LHCN-M2 (cell line): ENCODE measurements at places on chromosomes 7 and 10.

DNA sequence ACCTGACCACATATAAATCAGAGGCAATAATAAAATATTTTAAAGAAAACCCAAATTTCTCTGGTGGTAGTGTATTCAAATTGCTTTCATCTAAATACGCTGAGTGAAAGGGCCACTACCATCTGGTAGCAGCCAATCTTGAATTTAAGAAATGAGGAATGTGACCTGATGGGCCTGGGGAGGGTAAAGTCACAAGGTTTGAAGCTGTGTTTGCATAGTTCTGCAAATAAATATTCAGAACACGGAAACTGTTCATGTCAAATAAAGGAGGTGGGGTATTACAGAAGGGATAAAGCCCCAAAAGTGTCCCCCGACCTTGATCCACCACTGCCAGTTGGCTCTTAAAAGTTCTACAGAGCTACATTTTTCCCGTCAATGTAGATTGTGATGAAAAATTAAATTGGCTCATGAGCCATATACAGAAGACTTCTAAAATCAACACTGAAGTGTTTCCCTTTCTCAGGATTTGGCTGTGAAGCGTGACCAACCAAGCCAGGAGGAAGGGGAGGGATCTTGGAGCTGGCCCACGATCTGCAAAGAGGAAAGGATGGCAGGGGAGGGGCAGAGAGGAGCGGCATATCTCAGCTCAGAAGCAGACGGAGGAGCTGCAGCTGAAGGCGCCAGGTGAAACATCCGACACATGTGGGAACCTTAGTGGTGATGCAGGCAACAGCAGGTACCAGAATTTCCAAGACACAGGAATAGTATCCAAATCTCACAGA, 39.6 kb downstream of the MPP7 start:
- no peak for DNase-seq

DNA sequence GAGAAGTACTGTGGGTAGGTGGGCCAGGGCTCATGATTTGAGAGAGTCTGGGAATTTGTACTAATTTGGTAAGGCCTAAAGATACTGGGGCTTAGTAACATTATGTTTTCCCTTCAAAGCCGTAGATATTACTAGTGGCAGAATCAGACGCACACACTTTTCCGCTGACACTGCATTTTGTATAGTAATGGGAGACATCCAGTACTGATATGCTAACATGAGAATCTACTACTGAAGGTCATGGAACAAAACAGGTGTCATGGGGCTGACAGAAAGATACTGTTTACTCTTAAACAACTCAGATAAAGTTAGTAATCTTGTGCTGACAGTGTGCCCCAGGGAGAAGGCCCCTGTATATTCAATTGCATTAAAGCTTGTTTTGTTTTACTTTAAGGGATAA, 11.1 kb upstream of the GIMAP7 start:
- DNase-seq: no peak

DNA sequence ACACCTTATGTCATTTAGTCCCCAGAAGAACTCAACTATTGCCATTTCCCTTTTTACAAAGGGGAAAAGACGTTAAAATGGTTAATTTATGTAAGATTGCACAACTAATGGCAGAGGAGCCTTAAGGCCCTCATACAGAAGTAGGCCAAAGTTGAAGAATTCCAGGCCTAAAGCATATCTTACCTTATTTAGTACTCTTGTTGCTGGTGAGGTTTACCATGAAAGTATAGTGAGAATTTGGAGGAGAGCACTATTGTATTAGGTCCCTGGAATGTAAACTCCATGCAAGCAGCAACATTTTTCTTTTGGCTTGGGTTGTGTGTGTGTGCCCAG, 731 bp upstream of the CRPPA start:
- no peak for DNase-seq

GRCh38 chr7:92622685-92623084, 32.5 kb upstream of the FAM133B start:
- DNase-seq: peak; percentile 66

- DNase-seq: no peak
Observed at GRCh38 chr10:1464881-1465417, 272.4 kb downstream of the ADARB2 start.

DNA sequence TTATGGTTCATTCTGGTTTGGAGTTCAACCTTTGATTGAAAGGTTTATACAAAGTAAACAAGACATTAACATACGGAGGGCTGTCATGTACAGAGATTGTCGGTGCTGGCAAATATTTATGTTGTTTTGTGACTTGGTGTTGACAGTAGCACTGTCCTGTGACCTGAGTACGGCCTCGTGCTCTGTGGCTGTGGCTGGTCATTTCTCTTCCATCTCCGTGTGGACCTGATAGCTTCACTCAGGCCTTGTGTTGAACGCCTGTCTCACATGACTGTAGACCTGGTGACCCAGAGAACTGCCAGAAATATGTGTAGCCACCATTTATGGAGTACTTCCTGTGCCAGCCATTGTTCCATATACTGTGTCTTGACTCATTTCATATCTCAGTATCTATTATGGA, 311.6 kb downstream of the CCDC3 start:
- no peak for DNase-seq

DNA sequence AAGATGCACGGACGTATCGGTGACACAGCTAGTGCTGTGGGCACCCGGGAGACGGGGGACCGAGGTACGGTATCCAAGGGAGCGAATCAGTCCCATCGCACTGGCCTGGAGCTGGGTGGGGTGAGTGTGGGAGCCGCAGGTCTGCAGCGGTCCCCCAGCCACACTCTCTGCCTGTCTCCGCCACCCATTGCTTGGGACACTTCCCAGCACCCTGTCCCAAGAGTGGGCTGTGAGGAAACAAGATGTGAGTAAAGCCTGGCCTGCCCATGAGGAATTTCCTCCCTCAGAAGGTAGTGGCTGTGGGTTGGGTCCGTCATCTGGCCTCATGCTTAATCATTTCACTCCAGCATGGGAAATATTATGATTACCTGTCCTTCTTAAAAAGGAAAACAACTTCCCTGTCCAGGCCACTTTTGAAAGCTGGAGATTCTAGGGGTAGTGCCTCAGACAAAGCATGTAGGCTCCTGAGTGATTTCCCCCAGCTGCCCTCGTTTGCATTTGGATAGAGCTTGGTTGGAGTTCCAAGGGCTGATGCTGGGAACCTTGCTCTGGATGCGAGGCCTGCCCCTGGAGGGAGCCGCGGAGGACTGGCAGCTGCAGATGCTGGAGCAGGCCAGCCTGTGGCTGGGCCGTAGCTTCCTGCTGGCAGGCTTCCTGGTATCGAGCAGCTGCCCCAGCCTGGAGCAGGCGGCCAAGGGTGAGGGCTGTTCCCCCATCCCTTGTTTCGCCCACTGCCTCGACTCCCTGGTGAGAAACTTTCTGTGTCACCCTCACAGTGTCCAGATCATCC, 6.2 kb upstream of the ACTR3C start:
- peak; percentile 87 for DNase-seq

DNA sequence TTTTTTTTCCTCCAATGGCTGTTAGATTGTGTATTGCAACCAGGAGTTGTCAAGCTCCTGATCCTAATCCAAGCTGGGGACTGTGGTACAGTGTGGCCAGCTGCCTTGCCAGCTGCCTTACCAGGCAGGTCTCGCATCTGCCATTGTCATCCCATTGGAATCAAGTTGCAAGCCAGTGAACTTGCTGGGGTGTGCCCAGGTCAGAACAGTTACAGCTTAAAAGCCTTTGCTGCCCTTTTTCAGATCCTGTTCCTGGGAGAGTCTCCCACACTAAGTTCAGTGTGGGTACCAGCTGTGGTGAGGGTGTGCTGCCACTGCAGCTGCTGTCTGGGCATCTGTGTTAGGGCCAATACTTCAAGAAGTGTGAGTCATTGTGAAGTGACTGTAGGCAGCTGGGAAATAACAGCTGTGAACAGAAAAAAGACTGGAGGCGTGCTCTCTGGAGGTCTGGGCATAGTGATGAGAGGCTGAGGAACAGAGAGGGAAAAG, 72.8 kb downstream of the CCNY start:
- DNase-seq: peak; percentile 100

- DNase-seq: peak; percentile 26
Observed at GRCh38 chr10:21488246-21488956, 37.1 kb downstream of the SKIDA1 start.

DNA sequence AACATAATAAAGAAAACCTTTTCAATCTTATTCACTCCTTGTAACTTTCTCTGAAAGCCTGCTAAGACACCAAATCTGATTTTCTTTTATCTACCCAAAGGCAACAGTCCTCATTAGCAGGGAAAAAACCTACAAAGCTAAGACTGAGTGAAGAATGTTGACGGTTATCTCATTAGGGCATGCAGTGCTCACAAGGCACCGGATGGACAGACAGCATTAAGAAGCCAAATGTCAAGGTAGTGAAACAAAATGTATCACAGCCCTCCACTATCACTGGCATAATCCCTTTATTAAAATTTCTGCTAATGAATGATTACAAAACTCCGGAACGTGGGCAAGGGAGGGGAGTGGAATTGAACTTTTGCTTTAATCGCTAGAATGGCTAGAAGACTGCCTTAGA, 442.8 kb downstream of the NEBL start:
- DNase-seq: no peak

- DNase-seq: peak; percentile 43
Observed at GRCh38 chr7:92723943-92724342, 112.4 kb downstream of the CDK6 start.

- no peak for DNase-seq
Observed at GRCh38 chr10:12484002-12484918, 134.9 kb downstream of the CAMK1D start.

- peak; percentile 26 for DNase-seq
Observed at GRCh38 chr10:92970301-92971070, 90.1 kb upstream of the CYP26C1 start.

- no peak for DNase-seq
Observed at GRCh38 chr7:80078886-80079285, 55.7 kb upstream of the GNAI1 start.

GRCh38 chr7:86645676-86646276, 2.1 kb downstream of the GRM3 start:
- no peak for DNase-seq

- no peak for DNase-seq
Observed at GRCh38 chr7:2374830-2375728, 20.5 kb downstream of the EIF3B start.

DNA sequence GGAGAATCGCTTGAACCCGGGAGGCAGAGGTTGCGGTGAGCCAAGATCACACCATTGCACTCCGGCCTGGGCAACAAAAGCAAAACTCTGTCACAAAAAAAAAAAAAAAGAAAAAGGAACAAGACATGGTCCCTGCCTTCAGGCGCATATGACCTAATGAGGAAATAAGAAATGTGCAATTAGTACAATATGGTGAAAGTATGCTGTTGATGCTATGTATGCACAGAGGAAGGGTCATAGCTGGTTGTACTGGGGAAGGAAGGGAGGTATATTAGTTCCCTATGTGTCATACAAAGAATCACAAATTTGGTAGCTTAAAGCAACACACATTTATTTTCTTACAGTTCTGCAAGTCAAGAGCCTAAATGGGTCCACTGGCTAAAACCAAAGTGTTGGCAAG, 97.8 kb upstream of the MPP7 start:
- no peak for DNase-seq

GRCh38 chr10:83982812-83983211, 156.5 kb upstream of the GHITM start:
- no peak for DNase-seq

DNA sequence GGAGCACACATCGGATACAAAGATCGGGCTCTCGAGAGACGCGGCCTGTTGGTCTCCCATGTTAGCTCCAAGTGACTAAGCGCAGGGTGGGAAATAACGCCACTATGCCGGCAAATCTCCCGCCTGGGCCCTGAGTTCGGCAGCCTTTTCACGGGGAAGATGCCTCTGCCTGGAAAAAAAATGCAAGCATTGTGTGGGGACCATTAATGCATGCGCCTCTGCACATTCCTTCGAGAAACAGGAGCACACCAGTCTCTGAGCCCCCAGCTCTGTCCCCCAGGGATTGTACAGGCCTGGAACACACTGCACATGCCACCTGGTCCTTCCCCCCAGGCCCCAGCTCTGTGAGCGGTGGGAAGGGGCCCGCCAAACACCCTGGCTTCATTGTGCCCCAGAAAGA, 44.1 kb downstream of the FBXW4 start:
- no peak for DNase-seq

GRCh38 chr7:115851291-115851690, 179.3 kb downstream of the TFEC start:
- DNase-seq: peak; percentile 69

GRCh38 chr10:60549686-60550085, 160.0 kb upstream of the ANK3 start:
- peak; percentile 19 for DNase-seq

DNA sequence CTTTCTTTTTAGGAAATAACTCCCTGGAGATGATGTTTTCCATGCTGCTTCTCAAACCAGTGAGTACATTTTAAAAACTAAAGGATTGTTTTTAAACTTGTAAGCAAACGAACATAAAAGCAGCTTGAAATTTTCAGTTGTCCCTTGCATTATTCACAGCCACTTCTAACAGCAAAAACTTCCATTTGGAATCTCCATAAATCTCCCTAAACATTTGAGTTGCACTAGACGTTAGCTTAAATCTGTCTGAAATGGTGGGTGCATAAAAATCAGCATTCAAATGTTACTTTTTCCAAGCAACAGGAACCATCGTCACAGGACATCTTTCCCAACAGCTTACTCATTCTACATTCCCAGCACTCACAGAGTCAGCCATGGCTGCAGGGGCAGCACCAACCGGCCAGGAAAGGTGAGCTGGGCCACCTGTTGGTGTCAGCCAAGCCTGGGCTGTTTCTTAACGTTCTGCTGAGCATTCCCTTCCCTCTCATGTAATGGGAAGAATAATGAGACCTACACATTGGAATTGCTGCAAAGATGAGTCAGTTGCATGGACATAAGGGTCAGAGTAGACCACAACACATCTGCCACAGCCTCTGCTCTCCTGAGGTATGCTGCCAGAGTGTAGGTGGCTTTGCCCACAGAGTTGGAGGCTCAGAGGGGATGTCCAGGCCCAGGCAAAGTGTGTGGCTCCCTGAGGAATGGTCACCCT, 163.2 kb downstream of the TNS3 start:
- DNase-seq: peak; percentile 99

DNA sequence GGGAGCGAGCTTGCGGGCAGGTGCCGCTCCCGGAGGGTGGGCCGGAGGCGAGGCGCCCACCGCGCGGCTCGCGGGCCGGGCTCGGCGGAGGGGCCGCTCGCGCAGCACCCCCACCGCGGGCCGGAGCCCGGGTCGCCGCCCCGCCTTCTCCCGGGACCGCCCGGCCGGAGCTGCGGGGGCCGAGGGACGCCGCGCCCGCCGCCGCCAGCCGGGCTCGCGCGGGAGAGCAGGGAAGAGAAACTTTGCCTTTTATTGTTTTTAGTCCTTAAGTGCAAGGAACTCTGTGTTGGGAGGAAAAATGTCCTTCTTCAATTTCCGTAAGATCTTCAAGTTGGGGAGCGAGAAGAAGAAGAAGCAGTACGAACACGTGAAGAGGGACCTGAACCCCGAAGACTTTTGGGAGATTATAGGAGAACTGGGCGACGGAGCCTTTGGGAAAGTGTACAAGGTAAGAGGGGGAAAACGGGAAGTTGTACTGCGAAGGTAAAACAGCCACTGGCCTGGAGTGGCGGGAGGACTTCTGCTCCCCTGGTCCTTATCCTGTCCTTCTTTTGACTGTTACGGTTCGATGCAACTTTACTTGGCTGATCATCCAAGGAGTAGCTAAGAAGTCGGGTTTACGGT, 620 bp downstream of the SLK start:
- DNase-seq: peak; percentile 26
